ENCODE measurements at places on chromosomes 4 and X. TPM values are rescaled to one million over a fixed set of nuclear protein-coding genes. Genes with fewer than 3 reads are reported as not detected.

DNA sequence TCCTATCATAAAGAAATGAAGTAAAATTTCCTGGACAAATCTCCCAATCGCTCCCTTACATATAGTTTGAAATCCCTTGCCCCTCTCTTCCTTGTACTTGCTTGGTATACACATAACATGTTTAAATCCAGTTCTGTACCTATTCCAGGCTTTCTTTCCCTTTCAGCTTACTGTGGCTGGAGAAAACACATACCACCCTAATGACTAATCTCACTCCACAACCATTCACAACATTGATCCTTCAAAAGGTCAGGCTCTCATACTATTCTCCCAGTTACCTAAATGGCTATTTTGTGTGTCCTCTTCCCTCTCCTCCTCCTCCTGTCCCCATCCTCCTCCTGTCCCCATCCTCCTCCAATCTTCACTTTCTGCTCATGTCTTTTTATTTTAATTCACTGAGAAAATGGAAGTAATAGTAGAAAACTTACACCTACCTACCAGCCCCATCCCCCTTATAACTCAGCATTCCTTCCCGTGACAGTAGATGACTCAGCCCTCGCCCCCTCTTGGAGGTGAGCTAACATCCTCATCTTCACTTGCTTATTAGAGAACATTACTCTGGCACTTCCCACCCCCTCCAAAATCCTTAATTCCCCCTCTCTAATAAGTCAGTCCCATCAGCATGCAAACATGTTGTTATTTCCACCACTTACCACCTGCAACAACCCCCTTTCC, 77.5 kb downstream of the IL15 start:
- DNase-seq = no peak

DNA sequence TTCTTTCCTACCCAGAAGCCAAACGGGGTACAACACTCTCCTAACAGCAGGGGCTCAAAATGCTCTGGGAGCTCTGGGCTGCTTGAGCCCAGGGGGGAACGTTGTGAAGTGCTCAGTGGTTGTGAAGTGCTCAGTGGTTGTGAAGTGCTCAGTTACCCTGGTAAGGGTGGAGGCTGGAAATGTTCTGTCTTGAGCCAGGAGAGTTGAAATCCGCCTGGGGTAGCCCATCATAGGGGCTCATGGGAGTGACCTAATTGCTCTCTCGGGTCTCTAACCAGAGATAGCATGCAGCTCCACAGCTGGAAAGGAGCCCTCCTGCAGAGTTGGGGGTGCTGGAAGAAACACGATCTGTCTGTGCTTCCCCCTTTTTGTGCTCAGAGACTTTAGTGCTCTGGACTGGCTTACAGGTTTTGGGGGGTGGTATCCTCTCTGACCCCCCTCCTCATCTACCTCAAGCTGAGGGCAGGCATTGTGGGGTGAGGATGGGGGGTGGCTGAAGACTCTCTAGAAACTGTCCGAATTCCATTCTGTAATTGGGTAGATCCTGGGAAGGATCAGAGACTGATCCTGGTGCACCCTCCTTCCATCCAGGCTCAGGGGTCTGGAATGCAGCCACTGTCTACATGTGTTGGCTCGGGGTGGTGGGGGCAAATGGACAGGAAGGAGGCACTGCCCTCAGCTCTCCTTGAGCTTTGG, 2.7 kb downstream of the EFNB1 start:
- no peak for DNase-seq

- DNase-seq = no peak
These were observed 207.3 kb upstream of the VEGFC start for GRCh38 chr4:176999935-177000543.

The IL2RG gene
- not detected for total RNA-seq

DNA sequence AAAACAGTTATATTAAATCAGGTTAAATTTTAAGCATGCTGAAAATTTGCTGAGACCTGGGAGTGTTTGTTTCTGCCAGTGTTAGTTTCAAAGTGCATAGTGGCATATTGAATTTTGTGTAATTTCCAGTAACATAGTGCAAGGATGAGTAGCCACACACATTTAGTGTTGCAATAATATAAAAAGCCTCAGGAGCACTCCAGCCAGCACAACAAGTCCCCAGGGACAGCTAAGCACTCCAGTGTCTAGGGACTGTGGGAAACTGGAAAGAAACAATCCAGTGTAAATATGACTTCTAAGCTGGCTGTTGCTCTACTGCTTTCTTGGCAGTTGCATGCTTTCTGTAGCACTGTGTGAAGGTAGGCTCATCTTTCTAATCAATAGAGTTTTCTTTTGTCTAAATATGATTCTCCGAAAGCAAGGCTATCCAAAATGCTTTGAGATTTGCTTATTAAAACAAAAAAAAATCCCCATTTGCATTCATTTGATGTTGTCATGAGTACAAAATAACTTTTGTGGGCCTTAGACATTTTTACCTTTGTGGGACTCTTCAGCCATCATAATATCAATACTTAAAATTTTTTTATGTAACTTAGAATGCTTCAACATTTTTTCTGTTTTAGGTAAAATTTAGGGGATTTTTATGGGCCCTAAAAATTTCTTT, 24.2 kb upstream of the CXCL2 start:
- DNase-seq = no peak

DNA sequence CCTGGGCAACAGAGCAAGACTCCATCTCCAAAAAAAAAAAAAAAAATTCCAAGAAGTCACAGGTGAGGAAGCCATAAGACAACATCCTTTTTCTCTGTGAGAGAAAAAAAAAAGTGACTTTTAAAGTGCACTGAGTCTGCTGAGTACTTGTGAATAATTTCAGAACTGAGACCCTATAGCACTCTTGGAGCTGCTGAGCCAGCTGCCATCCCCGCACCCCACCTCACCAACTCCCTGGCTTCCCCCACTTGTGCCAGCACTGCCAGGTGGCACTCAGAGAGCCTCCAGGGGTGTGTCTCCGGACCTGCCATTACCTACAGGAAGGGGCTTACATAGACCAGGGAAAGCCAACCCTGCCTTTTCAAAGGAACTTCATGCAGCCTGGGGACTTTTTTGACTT, 39.2 kb upstream of the HS3ST1 start:
- DNase-seq = no peak

Measured in pulmonary artery endothelial cell (primary cell).